ENCODE measurements at places on chromosomes 3 and 15. TPM values are rescaled to one million over a fixed set of nuclear protein-coding genes. Genes with fewer than 3 reads are reported as not detected.

Gene CASR
- 0.17 TPM for total RNA-seq

Gene EFCC1
- total RNA-seq: 0.42 TPM

Gene SPINK8
- not detected for total RNA-seq

Gene NR1I2
- 0.25 TPM for total RNA-seq

Gene GPR27
- total RNA-seq: 2.5 TPM

Gene PDHB
- total RNA-seq: 36.9 TPM

Gene SLC9C1
- total RNA-seq: not detected

Gene CHRNB4
- not detected for total RNA-seq

Gene PLSCR2
- not detected for total RNA-seq

Gene SCAANT1
- total RNA-seq: not detected

Gene RTP1
- not detected for total RNA-seq

Gene TMEM266
- total RNA-seq: not detected

Gene CLDN11
- not detected for total RNA-seq

Gene SLC6A1
- total RNA-seq: not detected

- H3K27ac ChIP-seq: no peak overlapping the region
- H3K27me3 ChIP-seq: no peaks in the 10 kb centered on the region
- DNase-seq: no peak
Observed at GRCh38 chr3:14721126-14721864, 46.4 kb downstream of the C3orf20 start.

GRCh38 chr3:129745253-129745652, 138.8 kb upstream of the PLXND1 start:
- DNase-seq: no peak
- peaks cover 27% of the 10 kb centered on the region for H3K4me1 ChIP-seq
- H3K27ac ChIP-seq: no peak overlapping the region
- H3K4me3 ChIP-seq: no peak overlapping the region

GRCh38 chr15:78208887-78209645, 25.3 kb downstream of the ACSBG1 start:
- peaks cover 5% of the 10 kb centered on the region for H3K27me3 ChIP-seq
- H3K4me1 ChIP-seq: no peaks in the 10 kb centered on the region
- H3K27ac ChIP-seq: no peak overlapping the region
- H3K4me3 ChIP-seq: no peak overlapping the region
- no peak for DNase-seq

DNA sequence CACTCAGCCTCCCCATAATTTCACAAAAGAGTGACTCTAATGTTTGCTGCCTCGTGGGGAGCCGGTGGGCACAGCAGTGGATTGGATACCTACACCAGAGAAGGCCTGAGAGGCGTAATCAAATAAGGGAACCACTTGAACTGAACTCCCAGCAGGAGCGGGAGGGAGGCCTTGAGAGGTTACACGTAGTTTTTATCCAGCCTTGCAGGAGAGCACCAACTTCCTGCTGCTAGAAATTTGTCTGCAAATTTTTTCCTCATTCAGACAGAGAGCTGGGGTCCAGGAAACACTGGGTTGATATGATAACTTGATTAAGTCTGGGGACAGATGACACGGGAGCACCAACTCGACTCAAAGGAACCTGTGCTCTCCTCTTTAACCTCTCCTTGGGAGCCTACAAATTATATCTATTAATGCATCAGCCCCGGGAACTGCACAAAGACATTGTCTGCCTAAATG, 69.8 kb downstream of the HES1 start:
- no peaks in the 10 kb centered on the region for H3K36me3 ChIP-seq
- peak overlapping the region; percentile 27 for H3K4me3 ChIP-seq
- peaks cover 38% of the 10 kb centered on the region for H3K27me3 ChIP-seq

GRCh38 chr15:94875550-94875949, 644.2 kb downstream of the MCTP2 start:
- no peak for DNase-seq
- no peak overlapping the region for H3K27ac ChIP-seq
- H3K4me3 ChIP-seq: no peak overlapping the region
- H3K4me1 ChIP-seq: no peaks in the 10 kb centered on the region
- H3K36me3 ChIP-seq: no peaks in the 10 kb centered on the region
- H3K27me3 ChIP-seq: no peaks in the 10 kb centered on the region

DNA sequence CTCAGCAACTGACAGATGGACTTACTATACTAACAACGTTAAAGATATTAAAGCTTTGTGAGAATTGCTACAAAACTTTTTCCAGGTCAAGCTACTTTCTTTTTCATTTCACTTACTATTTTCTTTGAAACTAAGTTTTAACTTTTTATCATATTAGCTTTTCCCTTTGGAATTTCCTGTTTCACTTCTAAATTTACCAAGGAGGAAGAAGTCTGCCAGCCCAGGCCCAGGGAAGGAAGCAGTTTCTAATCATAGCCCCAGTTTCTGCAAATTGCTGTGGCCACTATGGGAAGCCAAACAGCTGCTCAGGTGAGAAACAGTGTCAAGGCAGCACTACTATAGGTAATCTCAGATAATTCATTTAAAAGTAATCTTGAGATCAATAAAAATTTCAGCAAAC, 18.4 kb downstream of the CYFIP1 start:
- no peaks in the 10 kb centered on the region for H3K27me3 ChIP-seq
- DNase-seq: no peak
- no peak overlapping the region for H3K4me3 ChIP-seq
- H3K4me1 ChIP-seq: no peaks in the 10 kb centered on the region
- no peaks in the 10 kb centered on the region for H3K36me3 ChIP-seq

GRCh38 chr15:57354436-57355123, 21.7 kb upstream of the CGNL1 start:
- no peaks in the 10 kb centered on the region for H3K27me3 ChIP-seq
- H3K36me3 ChIP-seq: no peaks in the 10 kb centered on the region
- no peak overlapping the region for H3K4me3 ChIP-seq
- no peaks in the 10 kb centered on the region for H3K4me1 ChIP-seq
- no peak for DNase-seq

DNA sequence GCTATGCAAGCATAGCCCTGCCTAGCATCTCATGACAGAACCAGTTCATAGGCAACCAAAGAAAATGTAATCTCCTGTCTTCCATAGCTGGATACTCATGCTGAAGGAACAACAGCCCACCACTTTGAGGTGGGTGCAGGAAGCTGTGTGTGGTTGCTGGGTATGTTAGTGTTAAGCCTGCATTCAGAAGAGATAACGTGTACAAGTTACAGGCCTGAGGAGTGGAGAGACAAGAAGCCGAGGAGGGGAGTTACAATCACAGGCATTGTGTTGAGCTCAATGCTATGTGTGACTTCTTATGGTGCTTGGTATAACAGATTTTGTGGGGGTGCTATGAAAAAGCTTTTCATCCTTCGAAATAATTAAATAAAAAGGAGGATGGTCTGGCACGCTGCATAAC, 42.8 kb upstream of the SECISBP2L start:
- H3K4me3 ChIP-seq: no peak overlapping the region
- no peak overlapping the region for H3K27ac ChIP-seq
- DNase-seq: no peak

DNA sequence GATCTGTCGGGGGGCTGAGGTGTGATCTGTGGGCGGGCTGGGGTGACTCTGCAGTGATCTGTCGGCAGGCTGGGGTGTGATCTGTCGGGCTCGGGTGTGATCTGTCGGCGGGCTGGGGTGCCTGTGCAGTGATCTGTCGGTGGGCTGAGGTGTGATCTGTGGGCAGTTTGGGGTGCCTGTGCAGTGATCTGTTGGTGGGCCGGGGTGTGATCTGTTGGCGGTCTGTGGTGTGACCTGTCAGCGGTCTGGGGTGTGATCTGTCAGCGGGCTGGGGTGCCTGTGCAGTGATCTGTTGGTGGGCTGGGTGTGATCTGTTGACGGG, 205.1 kb downstream of the XXYLT1 start:
- no peak overlapping the region for H3K4me3 ChIP-seq
- H3K36me3 ChIP-seq: no peaks in the 10 kb centered on the region
- H3K27ac ChIP-seq: no peak overlapping the region

- peak overlapping the region; percentile 60 for H3K27ac ChIP-seq
- H3K27me3 ChIP-seq: no peaks in the 10 kb centered on the region
Observed at GRCh38 chr3:4323246-4324027, 20.3 kb downstream of the SETMAR start.

GRCh38 chr3:107425033-107425432, 47.8 kb downstream of the CCDC54 start:
- no peak for DNase-seq
- H3K27me3 ChIP-seq: peaks cover 5% of the 10 kb centered on the region
- no peaks in the 10 kb centered on the region for H3K36me3 ChIP-seq

- H3K36me3 ChIP-seq: peaks cover 11% of the 10 kb centered on the region
- no peak overlapping the region for H3K4me3 ChIP-seq
- H3K27me3 ChIP-seq: no peaks in the 10 kb centered on the region
- peak; percentile 0 for DNase-seq
- H3K27ac ChIP-seq: no peak overlapping the region
Observed at GRCh38 chr15:77032647-77033416, 37.9 kb downstream of the PSTPIP1 start.

- H3K36me3 ChIP-seq: no peaks in the 10 kb centered on the region
- H3K4me3 ChIP-seq: no peak overlapping the region
- no peaks in the 10 kb centered on the region for H3K27me3 ChIP-seq
- DNase-seq: no peak
- no peak overlapping the region for H3K27ac ChIP-seq
Observed at GRCh38 chr3:15287565-15288330, 44.6 kb downstream of the SH3BP5 start.

DNA sequence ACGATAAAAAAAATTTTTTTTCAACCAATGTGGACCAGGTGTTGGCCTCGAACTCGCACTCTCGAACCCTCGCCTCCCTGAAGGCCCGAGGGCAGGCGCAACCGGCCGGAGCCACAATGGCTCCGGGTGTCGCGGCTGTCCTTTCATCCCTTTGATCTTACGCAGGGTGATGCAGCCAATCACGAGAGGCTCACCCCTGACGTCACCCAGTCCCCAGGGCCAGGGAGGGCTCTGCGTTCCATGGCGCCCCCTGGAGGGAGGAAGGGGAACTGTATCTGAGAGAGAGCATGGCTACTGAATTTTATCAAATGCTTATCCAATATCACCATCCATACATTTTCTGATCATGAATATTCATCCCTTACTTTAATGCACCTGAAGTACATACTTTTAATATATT, 15.4 kb upstream of the GMNC start:
- no peak overlapping the region for H3K27ac ChIP-seq
- H3K36me3 ChIP-seq: no peaks in the 10 kb centered on the region
- no peak overlapping the region for H3K4me3 ChIP-seq
- peaks cover 5% of the 10 kb centered on the region for H3K27me3 ChIP-seq
- no peaks in the 10 kb centered on the region for H3K4me1 ChIP-seq
- DNase-seq: peak; percentile 4

- H3K4me3 ChIP-seq: no peak overlapping the region
- H3K27me3 ChIP-seq: no peaks in the 10 kb centered on the region
- H3K4me1 ChIP-seq: peaks cover 64% of the 10 kb centered on the region
- DNase-seq: no peak
- peaks cover 5% of the 10 kb centered on the region for H3K36me3 ChIP-seq
- no peak overlapping the region for H3K27ac ChIP-seq
Observed at GRCh38 chr3:108219336-108219735, 2.9 kb downstream of the IFT57 start.

- H3K27ac ChIP-seq: no peak overlapping the region
- H3K27me3 ChIP-seq: peaks cover 10% of the 10 kb centered on the region
- H3K36me3 ChIP-seq: peaks cover 2% of the 10 kb centered on the region
- no peak overlapping the region for H3K4me3 ChIP-seq
- no peaks in the 10 kb centered on the region for H3K4me1 ChIP-seq
Observed at GRCh38 chr3:73352841-73353645, 271.7 kb downstream of the PDZRN3 start.

GRCh38 chr15:69893863-69894262, 203.9 kb downstream of the TLE3 start:
- H3K4me3 ChIP-seq: no peak overlapping the region
- H3K27ac ChIP-seq: no peak overlapping the region
- H3K36me3 ChIP-seq: no peaks in the 10 kb centered on the region
- no peak for DNase-seq
- H3K4me1 ChIP-seq: no peaks in the 10 kb centered on the region
- peaks cover 23% of the 10 kb centered on the region for H3K27me3 ChIP-seq

GRCh38 chr15:49236869-49237268, 66.8 kb downstream of the GALK2 start:
- DNase-seq: no peak
- no peak overlapping the region for H3K4me3 ChIP-seq
- no peaks in the 10 kb centered on the region for H3K27me3 ChIP-seq
- peaks cover 6% of the 10 kb centered on the region for H3K4me1 ChIP-seq

DNA sequence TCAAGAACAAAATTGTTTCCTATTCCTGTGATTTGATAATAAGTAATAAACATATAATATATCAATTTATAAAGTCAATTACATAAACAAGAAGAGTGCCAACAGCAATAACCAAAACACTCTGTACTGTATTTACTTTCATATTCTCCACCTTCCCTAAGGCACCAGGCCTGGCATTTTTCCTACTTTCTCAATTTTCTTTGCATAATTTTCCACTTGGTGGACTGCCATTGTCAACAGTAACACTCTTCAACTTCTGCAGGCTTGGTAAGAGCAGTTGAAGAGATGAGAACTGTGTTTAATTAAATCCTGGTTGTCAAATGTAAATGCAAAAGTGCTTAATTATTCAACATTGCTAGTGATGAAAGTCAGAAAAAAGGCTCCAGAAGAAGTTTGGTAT, 229.8 kb upstream of the PLSCR5 start:
- H3K4me3 ChIP-seq: no peak overlapping the region
- no peaks in the 10 kb centered on the region for H3K36me3 ChIP-seq
- no peaks in the 10 kb centered on the region for H3K27me3 ChIP-seq
- H3K4me1 ChIP-seq: no peaks in the 10 kb centered on the region
- no peak for DNase-seq

- DNase-seq: no peak
- H3K4me1 ChIP-seq: peaks cover 5% of the 10 kb centered on the region
- H3K4me3 ChIP-seq: no peak overlapping the region
Observed at GRCh38 chr3:15113471-15113870, 14.5 kb upstream of the RBSN start.

DNA sequence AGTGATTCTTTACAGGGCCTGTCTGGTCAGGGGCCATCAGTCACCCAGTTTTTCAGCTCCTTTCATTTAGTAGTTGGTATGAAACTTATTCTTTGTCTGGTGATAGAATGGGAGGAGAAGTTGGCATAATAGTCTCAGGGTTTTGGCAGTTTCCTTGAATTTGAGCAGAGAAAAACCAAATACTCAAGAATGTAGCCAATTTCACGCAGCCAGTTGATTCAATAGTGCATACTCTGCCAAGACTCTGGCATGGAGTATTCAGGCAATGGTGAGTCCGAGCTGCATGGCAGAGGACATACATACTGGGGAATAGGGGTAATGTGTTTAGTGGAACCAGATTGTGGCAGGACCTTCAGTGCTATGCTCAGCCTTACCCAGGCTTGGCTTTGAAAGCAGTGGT, 118.3 kb downstream of the GALK2 start:
- no peak overlapping the region for H3K4me3 ChIP-seq
- peaks cover 42% of the 10 kb centered on the region for H3K36me3 ChIP-seq
- H3K27me3 ChIP-seq: no peaks in the 10 kb centered on the region
- no peak for DNase-seq

DNA sequence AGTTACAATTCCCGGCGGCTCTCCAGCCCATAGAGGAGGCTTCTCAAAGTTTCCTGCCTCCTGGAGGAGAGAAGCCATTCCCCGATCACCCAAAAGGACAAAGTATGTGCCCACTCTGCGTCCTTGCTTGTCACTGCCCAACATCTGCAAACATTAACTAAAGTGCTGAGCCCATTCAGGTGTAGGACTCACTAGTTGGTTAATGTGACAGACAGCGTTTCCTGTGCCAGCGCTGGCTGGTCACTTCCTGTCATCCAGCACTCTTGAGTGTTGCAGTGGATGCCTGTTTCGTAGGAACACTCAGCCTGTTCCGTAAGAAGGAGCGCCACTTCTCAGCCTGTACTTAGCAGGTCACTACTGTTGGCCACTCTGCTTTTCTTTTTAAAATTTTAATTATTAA, 100.3 kb downstream of the APBA2 start:
- H3K36me3 ChIP-seq: peaks cover 3% of the 10 kb centered on the region
- no peaks in the 10 kb centered on the region for H3K27me3 ChIP-seq
- DNase-seq: no peak
- no peak overlapping the region for H3K27ac ChIP-seq
- peak overlapping the region; percentile 69 for H3K4me3 ChIP-seq

Data from activated T-cell treated with anti-CD3 and anti-CD28 coated beads, Interleukin-2, amount 50 U/mL, for 72 hours (primary cell).